ENCODE measurements at places on chromosomes 6 and 20.

DNA sequence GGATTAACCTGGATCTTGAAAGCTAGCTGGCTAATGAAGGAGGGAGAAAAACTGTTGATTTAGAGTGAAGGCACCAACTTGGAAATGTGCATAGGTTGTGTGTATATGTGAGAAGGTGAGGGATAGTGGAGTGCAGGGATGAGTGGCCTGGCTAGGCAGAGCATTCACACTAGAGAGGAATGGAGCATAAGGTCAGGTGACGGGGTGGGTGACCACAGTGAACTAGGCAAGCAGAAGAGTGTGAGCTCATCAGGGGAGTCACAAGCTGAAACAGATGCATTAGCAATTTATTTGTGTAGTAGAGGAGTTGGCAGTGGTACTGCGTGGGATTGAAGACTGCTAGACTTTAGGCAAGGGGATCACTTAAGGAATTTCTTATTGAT lies 10.5 kb downstream of the ANKRD66 start:
- DNase-seq: no peak

- no peak for DNase-seq
These were observed 57.7 kb downstream of the RNF217 start for GRCh38 chr6:125019918-125020317.

- no peak for DNase-seq
These were observed 135.6 kb upstream of the BACH2 start for GRCh38 chr6:90432041-90432775.

GRCh38 chr20:50292591-50293283 lies 102.1 kb downstream of the CEBPB start:
- DNase-seq: no peak

GRCh38 chr20:33067806-33068205 lies 11.6 kb upstream of the BPIFB4 start:
- no peak for DNase-seq

GRCh38 chr6:35359744-35360348 lies 17.5 kb downstream of the PPARD start:
- no peak for DNase-seq

Measured in CD4-positive, alpha-beta T cell treated with Interleukin-6 for 4 hours (primary cell).